Spinal cord (tissue), 10 donors: ENCODE measurements at places on chromosomes 7 and 10. TPM values are rescaled to one million over a fixed set of nuclear protein-coding genes. Genes with fewer than 3 reads are reported as not detected.

- no peaks in the 10 kb centered on the region for H3K27me3 ChIP-seq
- no peak for DNase-seq
- peaks cover 6% of the 10 kb centered on the region for H3K4me1 ChIP-seq
- H3K36me3 ChIP-seq = no peaks in the 10 kb centered on the region
- no peak overlapping the region for H3K4me3 ChIP-seq
Observed at GRCh38 chr7:106110238-106110560, 1.9 kb downstream of the SYPL1 start.

DNA sequence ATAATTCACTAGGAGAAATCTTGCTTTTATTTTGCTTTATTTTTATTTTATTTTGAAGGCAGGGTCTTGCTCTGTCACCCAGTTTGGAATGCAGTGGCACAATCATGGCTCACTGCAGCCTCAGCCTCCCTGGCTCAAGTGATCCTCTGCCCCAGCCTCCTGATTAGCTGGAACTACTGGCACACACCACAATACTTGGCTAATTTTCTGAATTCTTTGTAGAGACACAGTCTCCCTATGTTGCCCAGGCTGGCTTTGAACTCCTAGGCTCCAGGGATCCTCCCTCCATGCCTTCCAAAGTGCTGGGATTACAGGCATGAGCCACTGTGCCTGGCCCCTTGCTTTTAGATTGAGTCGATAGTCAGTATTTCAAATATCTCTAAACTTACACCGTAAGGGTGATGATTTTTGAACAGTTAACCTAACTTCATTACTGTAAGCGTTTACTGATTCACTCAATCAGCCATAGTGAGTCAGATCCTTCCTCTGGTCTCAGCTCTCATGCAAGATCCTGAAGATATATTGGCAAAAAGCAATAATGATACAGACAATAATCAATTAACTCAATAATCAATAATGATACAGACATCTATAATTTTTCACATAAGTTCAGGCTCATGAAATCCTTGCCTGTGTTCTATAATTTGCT, 239.5 kb downstream of the KIAA1217 start:
- H3K4me1 ChIP-seq = peaks cover 7% of the 10 kb centered on the region
- no peak for DNase-seq

INA gene
- total RNA-seq = 117 TPM

EPHA1 gene
- 0.89 TPM for total RNA-seq

DNA sequence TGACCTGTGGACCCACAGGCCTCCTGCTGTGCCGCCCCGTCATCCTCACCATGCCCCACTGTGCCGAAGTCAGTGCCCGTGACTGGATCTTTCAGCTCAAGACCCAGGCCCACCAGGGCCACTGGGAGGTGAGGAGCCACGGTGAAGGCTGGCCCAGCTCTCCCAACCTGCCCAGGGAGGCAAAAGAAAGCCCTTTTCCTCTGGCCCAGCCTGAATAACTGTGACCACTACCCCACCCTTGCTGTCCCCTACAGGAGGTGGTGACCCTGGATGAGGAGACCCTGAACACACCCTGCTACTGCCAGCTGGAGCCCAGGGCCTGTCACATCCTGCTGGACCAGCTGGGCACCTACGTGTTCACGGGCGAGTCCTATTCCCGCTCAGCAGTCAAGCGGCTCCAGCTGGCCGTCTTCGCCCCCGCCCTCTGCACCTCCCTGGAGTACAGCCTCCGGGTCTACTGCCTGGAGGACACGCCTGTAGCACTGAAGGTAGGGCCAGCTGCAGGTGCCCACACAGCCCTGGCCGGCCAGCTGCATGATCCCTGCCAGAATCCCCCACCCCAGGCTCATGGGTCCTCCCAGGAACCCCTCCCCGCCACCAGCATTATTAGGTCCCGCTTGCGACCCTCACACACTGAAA, 25.5 kb upstream of the SLC29A3 start:
- H3K4me1 ChIP-seq = no peaks in the 10 kb centered on the region
- H3K36me3 ChIP-seq = peaks cover 68% of the 10 kb centered on the region
- H3K27me3 ChIP-seq = no peaks in the 10 kb centered on the region
- no peak overlapping the region for H3K27ac ChIP-seq

DNA sequence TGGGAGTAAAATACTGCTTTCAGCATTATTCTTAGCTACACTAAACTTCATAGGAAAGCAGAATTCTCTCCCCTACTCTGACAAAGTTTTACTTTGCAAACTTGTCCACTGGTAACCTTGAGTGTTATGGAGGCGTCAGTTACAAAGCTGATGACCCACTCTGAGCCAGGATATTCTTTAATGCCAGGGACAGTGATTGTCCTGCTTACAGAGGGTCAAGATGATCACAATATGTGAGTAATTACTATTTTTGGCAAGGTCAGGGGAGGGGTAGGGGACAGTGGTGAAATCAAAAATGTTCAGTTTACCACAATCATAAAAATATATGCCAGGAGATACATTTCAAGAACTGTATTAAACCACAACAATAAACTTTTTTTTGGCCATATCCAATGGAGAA, 520.6 kb downstream of the SUGCT start:
- DNase-seq = no peak
- H3K4me3 ChIP-seq = no peak overlapping the region
- H3K27ac ChIP-seq = no peak overlapping the region
- no peaks in the 10 kb centered on the region for H3K36me3 ChIP-seq
- no peaks in the 10 kb centered on the region for H3K27me3 ChIP-seq

GJD4 gene
- total RNA-seq = not detected

- no peaks in the 10 kb centered on the region for H3K27me3 ChIP-seq
- H3K4me1 ChIP-seq = peaks cover 3% of the 10 kb centered on the region
- no peaks in the 10 kb centered on the region for H3K36me3 ChIP-seq
- DNase-seq = no peak
- H3K27ac ChIP-seq = no peak overlapping the region
Observed at GRCh38 chr7:70072220-70072619, 473.9 kb downstream of the AUTS2 start.

DNA sequence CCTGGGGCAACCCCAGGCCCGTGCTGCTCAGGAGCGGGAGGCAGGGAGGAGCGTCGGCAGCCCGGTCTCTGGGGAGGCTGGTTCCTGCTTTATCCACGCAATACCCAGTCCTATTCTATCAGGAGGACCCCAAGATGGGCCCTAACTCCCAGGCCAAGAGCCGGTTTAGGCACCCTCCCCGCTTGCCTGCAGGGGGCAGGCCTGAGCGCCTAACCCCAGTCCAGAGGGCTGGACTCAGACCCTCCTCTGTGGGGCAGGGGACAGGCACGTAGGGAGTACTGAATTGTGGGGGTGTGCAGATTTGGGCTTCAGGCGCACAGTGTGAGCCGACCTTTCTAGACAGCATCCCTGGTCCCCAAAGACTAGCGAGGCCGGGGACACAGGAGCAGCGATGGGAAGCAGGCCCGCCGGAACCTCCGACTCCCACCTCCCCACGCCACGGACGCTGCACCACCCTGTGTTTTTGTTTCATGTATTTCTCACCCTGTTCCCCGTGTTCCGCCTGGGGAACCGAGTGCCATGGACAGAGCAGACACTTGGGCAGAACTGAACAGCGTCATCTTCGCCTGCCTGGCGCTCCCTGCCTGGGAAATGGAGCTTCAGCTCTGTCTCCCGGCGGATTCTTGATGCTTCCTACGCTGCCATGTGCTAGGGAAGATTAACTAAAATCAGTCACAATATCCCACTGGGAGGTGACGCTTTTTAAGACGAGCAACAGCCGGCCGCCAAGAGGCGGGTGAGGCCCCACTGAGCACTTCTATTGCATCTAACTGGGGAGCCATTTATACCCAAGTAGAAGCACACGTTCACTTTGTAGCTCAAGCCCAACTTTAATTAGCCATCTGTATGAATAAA, 5.3 kb downstream of the NUDT1 start:
- H3K27ac ChIP-seq = no peak overlapping the region
- no peaks in the 10 kb centered on the region for H3K27me3 ChIP-seq
- peaks cover 42% of the 10 kb centered on the region for H3K4me1 ChIP-seq
- H3K36me3 ChIP-seq = peaks cover 67% of the 10 kb centered on the region

CTNNA3 gene
- 57.1 TPM for total RNA-seq

- peaks cover 51% of the 10 kb centered on the region for H3K4me1 ChIP-seq
- DNase-seq = no peak
- H3K4me3 ChIP-seq = no peak overlapping the region
- H3K27me3 ChIP-seq = peaks cover 16% of the 10 kb centered on the region
- H3K36me3 ChIP-seq = no peaks in the 10 kb centered on the region
- H3K27ac ChIP-seq = no peak overlapping the region
Observed at GRCh38 chr10:131435760-131436457, 124.4 kb upstream of the TCERG1L start.

ANK3 gene
- total RNA-seq = 318 TPM

GRCh38 chr7:99121496-99122021, 22.3 kb downstream of the SMURF1 start:
- H3K36me3 ChIP-seq = no peaks in the 10 kb centered on the region
- DNase-seq = peak; percentile 65
- H3K27me3 ChIP-seq = no peaks in the 10 kb centered on the region
- peaks cover 3% of the 10 kb centered on the region for H3K4me1 ChIP-seq

DNA sequence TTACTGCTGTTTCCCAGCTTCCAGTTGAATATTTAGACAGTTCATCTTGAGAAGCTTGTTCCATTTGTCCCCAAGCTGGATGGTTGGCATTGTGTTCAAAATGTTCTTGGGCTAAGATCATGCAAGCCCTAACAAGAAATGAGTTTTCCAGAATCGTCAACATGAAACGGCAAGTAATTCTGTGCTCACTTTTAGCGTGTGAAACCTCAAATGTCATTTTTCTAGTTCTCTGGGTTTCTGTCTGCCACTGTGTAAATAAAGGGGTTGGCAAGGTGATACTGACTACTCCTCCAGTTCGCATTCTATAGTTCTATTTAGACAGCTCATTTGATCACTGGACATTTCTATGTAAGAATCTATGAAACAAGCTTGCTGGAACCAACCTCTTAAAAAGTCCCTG, 194.0 kb downstream of the AHR start:
- no peak overlapping the region for H3K4me3 ChIP-seq
- H3K4me1 ChIP-seq = no peaks in the 10 kb centered on the region
- no peak for DNase-seq
- H3K27me3 ChIP-seq = no peaks in the 10 kb centered on the region
- H3K27ac ChIP-seq = no peak overlapping the region
- no peaks in the 10 kb centered on the region for H3K36me3 ChIP-seq

SIRT1 gene
- total RNA-seq = 31.1 TPM

DNA sequence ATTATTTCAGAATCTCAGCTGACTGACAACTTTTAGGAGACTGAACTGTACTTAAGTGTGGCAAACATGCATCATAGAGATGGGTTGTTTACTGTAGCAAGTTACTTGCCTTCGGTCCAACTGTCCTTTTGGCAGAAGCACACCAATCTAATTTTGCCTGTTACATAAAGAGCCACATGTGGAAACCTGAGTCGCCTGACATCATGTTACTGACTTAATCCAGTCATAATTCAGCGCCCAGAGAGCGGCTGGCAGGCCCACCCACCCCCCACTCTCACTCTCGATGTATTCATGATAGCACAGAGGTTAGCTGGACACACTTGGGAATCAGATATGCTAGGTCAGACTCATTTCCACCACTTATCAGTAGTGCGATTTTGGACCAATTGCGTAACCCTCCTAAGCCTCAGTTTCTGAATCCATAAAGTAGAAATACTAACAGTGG, 57.3 kb upstream of the CAPZA2 start:
- no peaks in the 10 kb centered on the region for H3K27me3 ChIP-seq
- H3K4me1 ChIP-seq = no peaks in the 10 kb centered on the region
- H3K36me3 ChIP-seq = no peaks in the 10 kb centered on the region
- no peak overlapping the region for H3K27ac ChIP-seq

DNA sequence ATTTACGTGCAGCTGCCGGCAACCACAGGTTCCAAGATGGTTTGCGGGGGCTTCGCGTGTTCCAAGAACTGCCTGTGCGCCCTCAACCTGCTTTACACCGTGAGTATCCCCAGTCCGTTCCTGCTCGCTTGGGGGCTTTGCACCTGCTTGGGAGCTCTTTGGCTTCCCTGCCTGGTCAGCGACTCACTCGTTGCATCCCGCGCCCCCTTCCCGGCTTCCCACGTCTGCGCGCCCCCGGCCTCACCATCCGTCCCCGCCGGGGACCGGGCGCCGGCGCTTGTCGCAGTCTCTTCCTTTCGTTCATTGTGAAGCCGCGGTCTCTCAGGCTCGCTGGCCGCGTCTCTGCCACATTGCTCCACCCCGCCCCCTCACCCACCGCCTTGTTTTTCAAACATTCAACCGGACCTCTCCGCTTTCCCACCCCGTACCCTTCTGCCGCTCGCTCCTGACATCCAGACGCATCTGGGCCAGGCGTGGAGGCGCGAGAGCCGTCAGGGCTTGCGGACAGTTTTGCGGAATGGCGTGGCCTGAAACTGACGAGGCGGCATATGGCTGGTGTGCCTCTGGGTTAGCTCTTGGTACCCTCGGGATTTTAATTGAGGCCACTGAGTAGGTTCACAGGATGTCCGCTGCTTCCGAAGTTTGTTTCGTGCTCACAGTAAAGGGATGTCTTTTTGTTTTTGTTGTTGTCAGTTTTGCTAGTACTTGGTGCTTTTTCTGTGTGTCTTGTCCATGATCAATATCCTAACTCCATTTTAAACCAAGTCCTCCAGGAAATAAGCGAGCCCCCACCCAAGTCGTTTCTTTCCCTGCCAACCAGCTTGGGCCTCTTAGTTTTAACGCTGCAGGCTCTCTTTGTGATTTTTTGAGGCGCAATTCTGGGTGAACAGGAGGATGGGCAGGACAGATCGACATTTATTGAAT, 639 bp downstream of the TSPAN13 start:
- no peaks in the 10 kb centered on the region for H3K27me3 ChIP-seq
- H3K4me3 ChIP-seq = peak overlapping the region; percentile 55
- H3K36me3 ChIP-seq = no peaks in the 10 kb centered on the region
- DNase-seq = peak; percentile 53

DNA sequence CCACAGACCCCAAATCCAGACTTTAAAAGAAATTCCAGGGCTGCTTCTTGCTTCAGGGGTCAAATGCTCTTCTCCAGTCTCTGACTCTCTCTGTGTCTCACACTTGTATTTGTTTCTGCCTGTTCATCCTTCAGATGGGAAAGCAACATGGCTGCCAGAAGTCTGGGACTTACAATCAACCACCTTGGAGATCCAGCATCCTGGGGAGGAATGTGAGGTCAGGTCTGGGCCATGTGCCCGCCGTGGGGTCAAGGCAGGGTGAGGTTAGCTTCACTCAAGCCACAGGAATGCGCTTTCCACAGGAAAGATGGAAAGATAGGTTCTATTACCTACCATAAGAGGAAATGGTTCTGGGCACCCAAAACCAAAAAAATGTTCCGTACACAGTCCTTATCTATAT, 34.3 kb upstream of the NPVF start:
- H3K36me3 ChIP-seq = no peaks in the 10 kb centered on the region
- H3K27ac ChIP-seq = no peak overlapping the region
- no peak for DNase-seq
- no peaks in the 10 kb centered on the region for H3K27me3 ChIP-seq
- peaks cover 9% of the 10 kb centered on the region for H3K4me1 ChIP-seq

LBX1 gene
- 1.9 TPM for total RNA-seq
